Naive B cell (primary cell): ENCODE measurements at places on chromosomes 5 and 9. TPM values are rescaled to one million over a fixed set of nuclear protein-coding genes. Genes with fewer than 3 reads are reported as not detected.

DNA sequence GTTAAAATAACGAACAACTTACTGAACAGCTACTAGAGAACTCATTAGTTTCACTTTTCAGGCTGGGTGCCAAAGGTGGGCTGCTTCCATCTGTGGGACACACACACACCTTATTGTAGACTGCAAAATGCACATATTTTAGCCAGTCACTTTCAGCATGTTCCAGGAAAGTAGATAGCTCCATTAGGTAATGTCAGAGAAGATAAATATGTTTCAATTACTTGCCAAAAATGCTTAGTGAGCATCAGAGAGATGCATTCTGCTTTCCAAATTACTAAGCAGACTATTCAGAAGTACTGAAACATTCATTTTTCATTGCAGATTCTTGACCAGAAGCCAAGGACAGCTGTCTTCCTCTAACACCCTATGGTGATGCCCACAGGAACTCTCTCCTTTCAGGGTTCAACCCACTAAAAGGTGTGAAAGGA is 56.2 kb upstream of the APC start:
- DNase-seq = no peak
- peaks cover 13% of the 10 kb centered on the region for H3K4me1 ChIP-seq
- no peak overlapping the region for H3K27ac ChIP-seq
- H3K36me3 ChIP-seq = no peaks in the 10 kb centered on the region

DNA sequence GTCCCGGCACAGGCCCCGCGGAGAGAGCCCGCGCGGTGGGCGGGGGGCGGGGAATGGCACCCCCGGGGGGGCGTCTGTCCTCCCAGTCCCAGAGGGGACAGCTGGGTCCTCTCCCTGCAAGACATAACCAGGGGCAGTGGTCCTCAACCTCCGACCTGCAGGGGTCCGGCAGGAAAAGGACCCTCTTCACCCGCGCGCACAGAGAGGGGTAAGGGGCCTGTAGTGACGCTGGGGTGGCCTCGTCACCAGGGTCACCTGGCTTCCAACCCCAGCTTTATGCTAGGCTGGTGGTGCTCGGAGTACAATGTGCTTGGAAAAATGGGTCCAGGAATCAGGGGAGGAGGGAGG is 34.2 kb downstream of the LHX2 start:
- DNase-seq = no peak
- peaks cover 88% of the 10 kb centered on the region for H3K27me3 ChIP-seq
- H3K4me1 ChIP-seq = peaks cover 5% of the 10 kb centered on the region
- no peak overlapping the region for H3K4me3 ChIP-seq
- no peak overlapping the region for H3K27ac ChIP-seq

GRCh38 chr9:77896938-77897667 is 134.5 kb downstream of the GNAQ start:
- H3K36me3 ChIP-seq = no peaks in the 10 kb centered on the region
- H3K4me3 ChIP-seq = no peak overlapping the region
- peaks cover 5% of the 10 kb centered on the region for H3K27me3 ChIP-seq
- no peaks in the 10 kb centered on the region for H3K4me1 ChIP-seq
- DNase-seq = no peak

GRCh38 chr9:100066539-100066938 is 32.3 kb downstream of the ERP44 start:
- H3K27me3 ChIP-seq = no peaks in the 10 kb centered on the region
- DNase-seq = peak; percentile 24
- peak overlapping the region; percentile 88 for H3K27ac ChIP-seq
- peaks cover 24% of the 10 kb centered on the region for H3K4me1 ChIP-seq

GRCh38 chr5:174607916-174608315 is 116.5 kb upstream of the MSX2 start:
- no peak overlapping the region for H3K4me3 ChIP-seq
- no peaks in the 10 kb centered on the region for H3K36me3 ChIP-seq
- DNase-seq = no peak
- H3K27me3 ChIP-seq = peaks cover 5% of the 10 kb centered on the region
- H3K27ac ChIP-seq = no peak overlapping the region

DNA sequence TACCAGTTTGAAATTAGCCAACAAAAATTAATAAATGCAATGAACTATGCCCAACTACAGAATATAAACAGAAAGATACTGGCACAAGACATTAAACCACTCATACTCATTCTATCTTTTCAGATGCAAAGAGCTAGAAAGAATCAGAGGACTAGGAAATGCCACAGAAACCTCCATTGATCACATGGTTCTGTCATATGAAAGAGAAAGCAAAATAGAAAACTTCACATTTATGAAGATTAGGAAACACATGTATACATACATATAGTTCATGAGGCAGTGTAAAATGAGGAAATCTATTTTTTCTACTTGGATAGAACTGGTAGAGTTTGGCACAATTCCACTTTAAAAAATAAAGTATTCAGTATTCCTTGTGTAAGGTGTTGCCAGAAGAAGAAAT is 275.1 kb upstream of the PTGER4 start:
- no peaks in the 10 kb centered on the region for H3K36me3 ChIP-seq
- no peak for DNase-seq
- H3K27ac ChIP-seq = peak overlapping the region; percentile 79
- H3K4me3 ChIP-seq = peak overlapping the region; percentile 14
- H3K4me1 ChIP-seq = peaks cover 39% of the 10 kb centered on the region

- no peak overlapping the region for H3K27ac ChIP-seq
- no peak overlapping the region for H3K4me3 ChIP-seq
- peaks cover 16% of the 10 kb centered on the region for H3K27me3 ChIP-seq
- no peaks in the 10 kb centered on the region for H3K36me3 ChIP-seq
Measured at GRCh38 chr9:115144706-115145105, 26.7 kb upstream of the TNC start.

FAM120A gene
- 13.2 TPM for polyA plus RNA-seq

- H3K36me3 ChIP-seq = no peaks in the 10 kb centered on the region
- no peak for DNase-seq
- H3K27me3 ChIP-seq = no peaks in the 10 kb centered on the region
- no peak overlapping the region for H3K27ac ChIP-seq
- no peaks in the 10 kb centered on the region for H3K4me1 ChIP-seq
Measured at GRCh38 chr5:9589049-9589835, 40.9 kb downstream of the TAS2R1 start.

DNA sequence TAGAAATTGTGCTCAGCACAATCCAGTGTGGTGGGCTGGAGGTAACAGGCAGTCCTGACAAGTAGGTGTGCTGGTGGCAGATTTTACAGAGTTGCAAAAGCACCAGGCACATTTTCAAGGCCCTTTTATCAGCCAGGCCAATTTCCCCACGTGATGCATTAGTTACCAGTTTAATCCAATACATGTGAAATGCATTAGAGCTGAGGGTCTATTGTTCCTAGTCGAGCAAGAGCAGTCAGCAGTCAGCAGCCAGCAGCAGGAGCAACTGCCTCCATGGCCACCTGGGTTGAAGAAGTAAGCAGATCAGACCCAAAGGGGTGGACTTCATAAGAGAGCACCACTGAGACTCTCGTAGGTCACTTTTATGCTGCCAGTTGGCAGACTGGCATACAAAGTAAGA is 76.7 kb downstream of the EPB41L4A start:
- H3K4me3 ChIP-seq = no peak overlapping the region
- H3K36me3 ChIP-seq = no peaks in the 10 kb centered on the region
- no peak for DNase-seq
- H3K4me1 ChIP-seq = no peaks in the 10 kb centered on the region

GRCh38 chr9:89278997-89279739 is 31.8 kb upstream of the CKS2 start:
- no peaks in the 10 kb centered on the region for H3K4me1 ChIP-seq
- no peak overlapping the region for H3K4me3 ChIP-seq
- H3K27me3 ChIP-seq = no peaks in the 10 kb centered on the region
- no peak overlapping the region for H3K27ac ChIP-seq

GRCh38 chr9:69474821-69475220 is 149.8 kb downstream of the ENTREP1 start:
- peaks cover 5% of the 10 kb centered on the region for H3K27me3 ChIP-seq
- H3K27ac ChIP-seq = no peak overlapping the region
- no peak for DNase-seq

GRCh38 chr9:33466565-33467495 is 6.9 kb downstream of the NOL6 start:
- H3K4me1 ChIP-seq = peaks cover 5% of the 10 kb centered on the region
- H3K4me3 ChIP-seq = no peak overlapping the region
- peaks cover 19% of the 10 kb centered on the region for H3K36me3 ChIP-seq
- peak; percentile 34 for DNase-seq
- no peak overlapping the region for H3K27ac ChIP-seq
- no peaks in the 10 kb centered on the region for H3K27me3 ChIP-seq

- H3K36me3 ChIP-seq = no peaks in the 10 kb centered on the region
- H3K4me3 ChIP-seq = no peak overlapping the region
- H3K27me3 ChIP-seq = no peaks in the 10 kb centered on the region
- DNase-seq = no peak
- H3K27ac ChIP-seq = no peak overlapping the region
Measured at GRCh38 chr5:1124205-1125029, 12.6 kb upstream of the SLC12A7 start.

DNA sequence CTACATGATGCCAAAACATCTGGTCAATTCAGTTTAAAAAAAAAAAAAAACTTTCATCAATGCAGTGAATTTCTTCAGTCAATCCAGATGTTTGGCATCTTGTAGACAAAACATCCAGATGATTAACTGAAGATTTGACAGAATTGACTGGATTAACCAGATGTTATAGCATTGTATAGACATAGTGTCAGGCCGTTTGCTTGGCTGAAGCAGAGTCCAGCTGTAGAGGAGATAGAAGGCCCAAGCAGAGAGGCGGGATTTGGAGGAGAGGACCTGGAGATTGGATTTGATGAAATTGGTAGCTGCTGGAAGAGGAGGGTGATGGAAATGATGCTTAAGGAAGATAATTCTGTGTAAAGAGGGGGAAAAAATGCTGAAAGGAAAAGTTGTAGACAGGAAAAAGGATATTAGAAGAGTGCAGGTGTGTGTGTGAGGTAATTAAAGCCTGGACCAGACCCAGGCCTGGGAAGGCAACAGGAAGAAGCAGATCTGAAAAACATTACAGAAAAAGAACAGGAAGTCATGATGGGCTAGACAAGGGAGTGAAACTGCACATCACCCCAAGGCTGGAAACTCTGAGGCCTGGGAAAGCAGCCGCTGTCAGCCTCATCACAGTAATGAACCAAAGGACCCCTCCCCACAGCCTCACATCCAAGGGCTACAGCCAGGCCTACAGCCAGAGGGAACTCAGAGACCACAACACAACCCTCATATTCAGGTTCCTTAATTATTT is 258.3 kb downstream of the CWC27 start:
- no peaks in the 10 kb centered on the region for H3K27me3 ChIP-seq
- H3K27ac ChIP-seq = peak overlapping the region; percentile 3
- no peak for DNase-seq
- H3K4me3 ChIP-seq = no peak overlapping the region
- peaks cover 17% of the 10 kb centered on the region for H3K4me1 ChIP-seq

DNA sequence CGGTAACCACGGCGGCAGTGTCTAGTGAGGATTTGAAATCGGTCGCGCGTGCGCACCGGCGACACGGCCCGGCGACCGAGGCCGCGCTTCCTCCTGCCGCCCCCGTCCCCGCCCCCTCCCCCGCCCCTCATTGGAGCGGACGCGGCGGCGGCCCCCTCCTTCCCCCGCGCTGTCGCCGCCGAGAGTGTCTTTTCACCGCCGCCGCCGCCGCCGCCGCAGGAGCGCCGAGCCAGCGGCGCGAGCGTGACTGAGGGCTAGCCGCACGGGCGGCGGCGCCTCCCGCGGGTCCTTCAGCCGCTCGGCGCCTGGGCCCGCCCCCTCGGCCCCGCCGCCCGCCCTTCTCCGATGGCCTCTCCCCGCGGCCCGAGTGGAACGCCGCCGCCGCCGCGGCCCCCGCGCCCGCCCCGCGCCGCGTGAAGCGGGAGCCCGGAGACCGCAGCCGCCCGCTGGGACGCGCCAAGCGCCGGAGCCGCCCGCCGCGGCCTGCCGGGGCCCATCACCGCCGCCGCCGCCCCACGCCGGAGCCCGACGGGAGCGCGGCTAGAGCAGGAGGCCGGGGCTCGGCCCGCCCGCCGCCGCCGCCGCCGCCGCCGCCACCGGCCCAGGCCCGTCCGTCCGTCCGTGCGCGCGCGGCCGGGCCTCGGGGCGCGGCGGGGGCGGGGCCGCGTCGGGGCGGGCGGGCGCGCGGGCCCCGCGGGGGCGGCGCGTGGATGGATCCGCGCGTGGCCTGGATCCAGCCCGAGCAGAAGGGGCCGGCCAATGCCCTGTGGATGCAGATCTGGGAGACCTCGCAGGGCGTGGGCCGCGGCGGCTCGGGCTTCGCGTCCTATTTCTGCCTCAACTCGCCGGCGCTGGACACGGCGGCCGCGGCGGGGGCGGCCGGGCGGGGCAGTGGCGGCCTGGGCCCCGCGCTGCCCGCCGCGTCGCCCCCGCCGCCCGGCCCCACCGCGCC is at the start of gene TENT4A:
TENT4A (plus strand) TSS at position 159 of the 952 bp plus-strand sequence; CDS start at position 711, 552 bp downstream.
- no peaks in the 10 kb centered on the region for H3K27me3 ChIP-seq
- H3K36me3 ChIP-seq = no peaks in the 10 kb centered on the region
- H3K4me3 ChIP-seq = peak within 1 kb of the TSS; percentile 93

IL13 gene
- not detected for polyA plus RNA-seq

RANBP17 gene
- polyA plus RNA-seq = not detected

DNA sequence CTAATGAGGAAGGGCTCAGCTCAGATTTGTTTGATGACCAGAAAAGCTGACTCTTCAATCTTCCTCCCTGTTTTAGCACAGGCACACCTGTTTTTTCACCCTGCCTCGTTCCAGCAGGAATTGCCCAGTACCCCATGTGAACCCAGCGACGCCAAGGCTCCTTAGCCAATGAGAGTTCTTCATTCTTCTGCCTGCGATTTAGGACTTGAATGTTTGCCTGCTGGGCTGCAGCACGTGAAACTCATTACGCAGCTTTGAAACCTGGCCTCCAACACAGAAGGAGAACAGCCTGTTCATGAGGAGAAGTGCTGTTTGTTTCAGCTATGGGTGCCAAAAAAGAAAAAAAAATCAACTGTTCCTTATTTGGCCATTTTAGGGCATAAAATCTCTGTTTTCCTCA is 315.5 kb downstream of the TRPM3 start:
- no peak overlapping the region for H3K27ac ChIP-seq
- no peak for DNase-seq
- H3K4me3 ChIP-seq = no peak overlapping the region

DNA sequence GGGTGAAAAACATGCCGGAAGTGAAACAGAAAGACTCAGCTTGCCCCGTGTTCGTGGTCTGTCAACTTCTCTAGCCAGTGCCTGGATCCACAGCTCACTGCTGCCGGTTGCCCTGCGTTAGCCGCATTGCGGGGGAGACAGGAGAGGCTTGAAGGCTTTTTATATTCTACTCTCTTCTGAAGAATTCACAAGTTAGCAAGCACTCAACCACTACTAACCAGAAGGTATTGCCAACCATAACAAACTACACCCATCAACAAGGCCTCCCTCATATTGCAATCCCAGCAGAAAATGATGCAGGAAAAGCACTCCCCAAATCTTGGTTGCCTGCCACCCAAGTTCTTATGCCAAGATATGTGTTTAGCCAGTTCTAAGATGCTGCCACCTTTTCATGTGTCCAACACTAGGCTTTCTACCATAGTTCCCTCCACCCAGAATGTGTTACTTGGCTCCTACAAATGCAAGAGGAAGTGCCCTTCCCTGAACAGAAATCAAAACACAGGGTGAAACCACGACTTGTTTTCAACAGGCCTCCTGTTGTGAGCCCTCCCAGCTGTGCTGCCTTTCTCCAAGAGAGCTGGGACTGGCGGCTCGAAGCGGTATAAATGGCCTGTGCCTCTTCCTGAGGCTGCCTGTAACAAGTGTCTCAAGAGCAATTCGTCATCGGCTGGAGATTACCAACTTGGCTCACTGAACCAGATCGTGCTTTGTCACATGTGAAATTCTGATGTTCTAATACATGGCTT is 129.0 kb downstream of the SNX18 start:
- H3K27me3 ChIP-seq = no peaks in the 10 kb centered on the region
- H3K27ac ChIP-seq = peak overlapping the region; percentile 96
- H3K36me3 ChIP-seq = no peaks in the 10 kb centered on the region
- H3K4me1 ChIP-seq = peaks cover 47% of the 10 kb centered on the region
- peak; percentile 84 for DNase-seq
